ENCODE measurements at places on chromosomes 2 and 18.

DNA sequence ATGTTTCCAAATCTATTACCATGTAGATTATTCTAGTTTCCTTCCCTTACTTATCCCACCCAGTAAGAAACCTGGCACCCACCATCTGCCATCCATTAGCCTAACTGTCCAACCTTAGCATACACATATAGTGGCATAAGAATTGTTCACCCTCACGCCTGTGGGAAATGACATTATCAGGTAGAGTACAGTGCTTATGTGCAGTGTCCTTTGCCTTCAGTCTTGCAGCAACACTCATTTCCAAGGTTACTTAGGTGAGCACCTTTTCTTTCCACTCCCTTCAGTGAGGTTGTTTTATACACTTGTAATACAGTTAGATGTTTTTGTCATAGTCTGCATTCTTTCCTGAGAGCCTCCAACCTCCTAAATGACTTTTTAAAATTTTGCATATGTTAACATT lies 18.1 kb downstream of the AQP12B start:
- no peak for DNase-seq

GRCh38 chr2:42926434-42927333 lies 134.3 kb upstream of the HAAO start:
- DNase-seq, result no peak

DNA sequence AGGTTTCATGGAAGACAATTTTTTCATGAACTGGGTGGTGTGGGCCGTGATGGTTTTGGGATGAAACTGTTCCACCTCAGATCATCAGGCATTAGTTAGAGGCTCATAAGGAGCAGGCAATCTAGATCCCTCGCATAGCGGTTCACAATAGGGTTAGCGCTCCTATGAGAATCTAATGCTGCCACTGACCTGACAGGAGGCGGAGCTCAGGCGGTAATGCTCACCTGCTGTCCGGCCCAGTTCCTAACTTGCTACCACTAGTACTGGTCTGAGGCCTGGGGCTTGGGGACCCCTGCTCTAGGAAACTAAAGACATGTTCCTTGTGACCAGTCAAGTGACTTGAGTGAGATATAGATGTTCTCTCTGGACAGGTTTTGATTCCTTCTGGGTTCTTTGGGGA lies 49.2 kb downstream of the OXER1 start:
- no peak for DNase-seq

DNA sequence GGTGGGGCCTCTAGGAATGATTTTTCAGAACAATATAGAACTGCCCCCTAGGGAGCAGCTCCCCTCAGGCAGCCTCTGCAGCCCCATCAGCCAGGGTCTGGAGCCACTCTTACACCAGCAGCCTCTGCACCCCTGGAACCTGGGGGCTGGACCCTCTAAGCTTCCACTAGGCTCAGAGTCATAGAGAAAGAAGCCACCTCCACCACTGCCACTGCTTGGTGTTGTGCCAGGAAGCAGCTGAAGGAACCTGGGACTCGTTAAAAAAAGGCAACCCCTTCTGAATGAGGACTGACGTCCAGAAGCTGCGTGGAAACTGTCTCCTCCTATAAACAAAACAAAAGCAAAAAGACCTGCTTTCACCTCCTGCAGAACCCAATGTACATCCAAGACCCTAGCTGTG lies 98.1 kb upstream of the HS6ST1 start:
- no peak for DNase-seq

- no peak for DNase-seq
These were observed 178.3 kb downstream of the SMAD7 start for GRCh38 chr18:48772457-48772856.

GRCh38 chr18:25240420-25240770 lies 111.6 kb downstream of the ZNF521 start:
- DNase-seq, result no peak
